Stimulated activated CD4-positive, alpha-beta T cell treated with anti-CD3 and anti-CD28 coated beads, Interleukin-1b, Interleukin-23, amount 100 ng/mL, for 1 hour (primary cell): ENCODE measurements at places on chromosomes 11 and 22.

- no peak for DNase-seq
Measured at GRCh38 chr22:42365942-42366695, 66.1 kb downstream of the NFAM1 start.

DNA sequence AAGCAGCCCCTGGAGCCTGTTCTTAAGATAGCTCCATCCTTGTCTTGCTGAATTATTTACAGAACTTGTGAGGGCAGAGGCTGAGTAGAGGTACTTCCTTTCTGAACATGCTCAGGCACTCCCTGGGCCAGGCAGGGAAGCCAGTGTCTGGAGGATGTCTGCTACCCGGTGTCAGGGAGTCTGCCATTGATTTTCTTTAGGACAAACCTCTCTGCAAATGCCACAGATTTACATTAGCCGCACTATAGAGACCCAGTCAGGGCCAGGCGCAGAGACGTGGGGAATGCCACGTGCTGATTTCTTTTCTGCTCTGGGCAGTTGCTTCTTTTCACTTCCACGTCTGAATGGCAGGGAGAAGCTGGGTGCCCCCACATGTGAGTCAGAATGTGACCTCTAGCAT lies 585.5 kb downstream of the NTM start:
- no peak for DNase-seq

GRCh38 chr11:92681586-92681985 lies 287.9 kb upstream of the MTNR1B start:
- no peak for DNase-seq

DNA sequence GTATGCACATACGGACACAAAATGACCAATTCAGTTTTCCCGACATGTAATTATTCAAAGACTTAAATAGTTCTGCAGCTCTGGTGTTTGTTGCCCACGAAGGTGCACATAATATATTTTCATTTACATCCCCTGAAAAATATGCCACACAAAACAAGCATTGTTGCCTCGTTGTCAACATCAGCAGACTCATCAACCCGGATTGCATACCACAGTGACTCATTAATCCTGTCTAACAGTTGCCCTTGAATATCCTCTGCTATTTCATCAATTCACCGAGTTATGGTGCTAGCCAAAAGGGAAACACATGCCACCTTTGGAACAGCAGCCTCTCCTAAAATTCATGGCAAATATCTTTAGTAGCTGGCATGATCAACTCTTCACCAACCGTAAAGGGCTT lies 582.2 kb downstream of the LRRC4C start:
- no peak for DNase-seq

- no peak for DNase-seq
Measured at GRCh38 chr11:118175031-118175992, 1.1 kb downstream of the SCN2B start.

- DNase-seq = no peak
Measured at GRCh38 chr11:64759722-64760719, at the start of gene PYGM. TSS of gene PYGM (minus strand) at chr11:64759974. CDS start at chr11:64759898, 76 bp downstream.

- no peak for DNase-seq
Measured at GRCh38 chr11:37558619-37559210, 960.7 kb upstream of the RAG2 start.
